ENCODE measurements at places on chromosomes 7 and 10.

GRCh38 chr7:154931906-154932305 is 71.0 kb downstream of the PAXIP1 start:
- DNase-seq: no peak

- DNase-seq: no peak
Measured at GRCh38 chr7:110264288-110264687, 826.6 kb upstream of the LRRN3 start.

GRCh38 chr10:126218778-126219649 is 169.3 kb downstream of the ADAM12 start:
- no peak for DNase-seq

DNA sequence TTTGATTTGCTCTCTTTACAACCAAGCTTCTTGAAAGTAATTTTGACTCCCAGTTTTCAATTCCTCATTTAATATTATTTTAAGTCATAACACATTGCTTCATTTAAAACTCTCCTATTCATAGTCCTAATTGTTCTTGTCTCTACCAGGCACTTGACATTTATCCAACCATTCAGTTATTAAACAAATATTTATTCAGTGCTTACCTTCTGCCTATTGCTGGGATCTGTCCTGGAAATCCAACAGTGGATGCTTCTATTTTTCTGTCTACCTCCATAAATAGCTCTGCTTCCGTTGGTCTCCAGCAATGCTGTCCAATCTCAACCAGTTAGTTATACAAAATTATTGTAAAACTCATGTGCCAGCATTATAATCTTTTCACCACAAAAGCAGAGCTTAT is 615.1 kb downstream of the ZWINT start:
- no peak for DNase-seq

GRCh38 chr7:116212869-116213268 is 2.5 kb downstream of the TES start:
- DNase-seq: no peak

- no peak for DNase-seq
Measured at GRCh38 chr7:26653430-26654399, 210.7 kb downstream of the SKAP2 start.

DNA sequence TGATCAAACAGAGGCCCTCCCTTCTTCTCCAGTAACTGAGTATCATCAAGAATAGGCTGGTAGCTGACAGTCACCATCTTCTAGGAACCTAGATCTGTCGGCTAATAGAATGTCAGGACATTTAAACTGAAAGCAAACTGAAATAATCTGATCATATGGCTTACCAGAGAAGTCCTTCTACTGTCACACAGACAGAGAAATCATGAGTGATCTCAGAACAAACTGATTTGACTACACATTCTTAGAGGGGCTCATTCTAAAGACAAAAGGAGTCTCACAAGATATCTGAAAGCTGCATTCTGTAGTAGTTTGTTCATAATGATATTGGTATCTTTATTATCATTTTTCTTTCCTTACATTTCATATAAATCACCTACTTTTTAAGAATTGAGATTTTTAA is 130.9 kb upstream of the ADCY1 start:
- DNase-seq: no peak

- DNase-seq: no peak
Measured at GRCh38 chr7:158015403-158016179, 572.0 kb downstream of the PTPRN2 start.

DNA sequence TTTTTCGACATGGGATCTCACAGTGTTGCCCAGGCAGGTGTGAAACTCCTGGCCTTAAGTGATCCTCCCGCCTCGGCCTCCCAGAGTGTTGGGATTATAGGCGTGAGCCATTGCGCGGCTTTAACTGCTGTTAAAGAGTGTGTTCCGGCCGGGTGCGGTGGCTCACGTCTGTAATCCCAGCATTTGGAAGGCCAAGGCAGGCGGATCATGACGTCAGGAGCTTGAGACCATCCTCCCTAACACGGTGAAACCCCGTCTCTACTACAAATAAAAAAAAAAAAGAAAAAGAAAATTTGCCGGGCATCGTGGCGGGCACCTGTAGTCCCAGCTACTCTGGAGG is 1.1 kb downstream of the RABGEF1 start:
- DNase-seq: no peak

- no peak for DNase-seq
Measured at GRCh38 chr7:36003343-36003742, 149.7 kb upstream of the EEPD1 start.

DNA sequence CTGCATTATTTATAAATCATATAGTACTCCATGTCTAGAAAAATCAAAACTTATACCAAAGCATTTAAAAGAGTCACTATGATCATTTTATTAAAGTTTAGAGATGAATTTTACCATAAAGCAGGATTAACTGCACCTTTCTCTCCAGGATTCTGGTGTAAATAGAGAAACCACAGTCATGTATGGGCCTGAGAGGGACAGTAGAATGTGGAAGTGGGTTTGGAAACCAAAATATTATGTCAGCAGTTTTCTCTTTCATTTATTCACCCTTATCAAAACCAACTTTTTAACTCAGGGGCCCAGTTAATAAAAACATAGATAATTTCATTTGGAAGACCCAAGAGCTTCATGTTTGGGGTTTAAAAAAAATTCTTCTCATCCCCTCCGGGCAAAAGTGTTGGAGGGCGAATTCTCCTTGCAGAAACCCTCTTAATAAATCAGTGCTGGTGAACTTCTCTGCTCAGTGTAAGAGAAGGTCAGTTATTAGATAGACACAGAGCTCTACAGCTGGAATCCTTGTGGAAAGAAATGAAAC is 266.2 kb downstream of the CREB5 start:
- no peak for DNase-seq

GRCh38 chr10:59393349-59393748 is 31.0 kb upstream of the FAM13C start:
- DNase-seq: no peak

- no peak for DNase-seq
Measured at GRCh38 chr10:92239151-92239599, 51.7 kb downstream of the CPEB3 start.

DNA sequence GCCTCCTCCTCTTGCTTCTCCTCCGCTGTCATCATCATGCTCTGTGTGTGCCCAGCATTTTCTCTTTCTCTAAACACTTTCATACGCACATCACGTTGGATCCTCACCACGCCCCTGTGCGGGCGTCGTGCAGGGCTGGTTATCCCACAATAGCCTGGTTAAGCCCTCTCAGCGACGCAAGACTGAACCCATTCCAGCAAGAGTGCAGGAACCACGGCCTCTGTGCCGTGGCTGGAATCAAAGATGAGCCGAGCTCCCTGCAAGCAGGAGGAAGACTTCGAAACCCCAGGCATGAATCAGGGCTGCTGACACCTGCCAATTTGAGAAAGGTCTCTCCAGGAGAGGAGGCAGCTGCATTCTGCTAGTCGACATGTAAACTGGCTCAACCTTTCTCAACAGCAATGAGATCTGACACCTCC is 74.8 kb upstream of the FOXK1 start:
- DNase-seq: no peak

- no peak for DNase-seq
Measured at GRCh38 chr10:79463578-79464496, 18.4 kb upstream of the ZCCHC24 start.

GRCh38 chr10:70596110-70596798 is 6.3 kb downstream of the PRF1 start:
- DNase-seq: no peak

DNA sequence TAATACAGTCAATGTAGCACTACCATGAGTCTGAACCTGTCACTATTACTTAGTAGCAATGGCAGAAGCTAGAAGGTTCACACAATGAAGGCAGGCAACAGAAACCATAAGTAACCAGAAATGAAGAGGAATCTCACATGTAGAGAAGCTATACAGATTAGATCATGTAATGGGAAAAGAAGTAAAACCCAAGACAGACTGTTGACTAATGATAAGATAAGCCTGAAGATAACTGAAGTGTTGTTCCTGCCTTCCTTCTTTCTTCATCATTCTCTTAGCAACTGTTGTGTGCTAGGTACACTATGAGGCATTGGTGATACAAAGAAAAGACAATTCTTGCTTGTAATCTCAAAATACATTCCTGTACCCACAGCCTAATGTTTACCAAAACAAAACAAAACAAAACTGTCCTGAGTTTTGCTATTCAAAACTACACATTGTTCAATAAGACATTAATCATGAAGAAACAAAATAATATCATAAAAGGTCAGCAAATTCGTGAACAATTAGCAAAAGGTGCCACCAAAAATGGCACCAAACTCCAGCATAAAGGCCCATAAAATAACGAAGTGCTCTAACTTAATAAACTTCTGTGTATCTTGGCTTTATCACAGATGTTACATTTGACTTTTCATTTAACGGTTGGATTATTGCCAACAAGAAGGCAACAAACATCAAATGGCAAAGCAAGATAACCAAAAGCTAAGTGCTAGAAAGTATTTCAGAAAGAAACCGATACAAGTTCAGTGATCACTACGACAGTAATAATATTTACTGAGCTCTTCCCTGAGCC is 27.1 kb downstream of the ZNF800 start:
- DNase-seq: no peak

GRCh38 chr10:72218325-72218724 is 2.2 kb upstream of the ASCC1 start:
- DNase-seq: no peak

GRCh38 chr10:90398566-90398965 is 459.3 kb downstream of the HTR7 start:
- DNase-seq: no peak

DNA sequence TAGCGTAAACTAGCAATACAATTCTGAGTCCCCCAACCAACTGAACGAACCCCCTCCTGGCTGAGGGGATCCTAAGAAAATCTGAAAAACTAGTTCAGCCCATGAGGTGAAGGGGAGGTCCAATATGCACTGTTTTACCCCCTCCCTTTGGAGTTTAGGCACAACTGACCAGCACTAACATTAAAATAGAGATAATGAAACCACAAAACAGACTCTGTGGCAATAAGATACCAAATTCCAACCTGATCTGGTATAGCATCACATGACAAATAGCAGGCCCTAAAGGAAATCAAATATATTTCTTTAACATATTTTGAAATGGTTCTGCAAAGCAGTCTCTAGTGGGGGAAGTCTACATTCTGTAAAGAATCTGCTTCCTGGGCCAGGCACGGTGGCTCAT is 522.5 kb downstream of the TYW1 start:
- no peak for DNase-seq

DNA sequence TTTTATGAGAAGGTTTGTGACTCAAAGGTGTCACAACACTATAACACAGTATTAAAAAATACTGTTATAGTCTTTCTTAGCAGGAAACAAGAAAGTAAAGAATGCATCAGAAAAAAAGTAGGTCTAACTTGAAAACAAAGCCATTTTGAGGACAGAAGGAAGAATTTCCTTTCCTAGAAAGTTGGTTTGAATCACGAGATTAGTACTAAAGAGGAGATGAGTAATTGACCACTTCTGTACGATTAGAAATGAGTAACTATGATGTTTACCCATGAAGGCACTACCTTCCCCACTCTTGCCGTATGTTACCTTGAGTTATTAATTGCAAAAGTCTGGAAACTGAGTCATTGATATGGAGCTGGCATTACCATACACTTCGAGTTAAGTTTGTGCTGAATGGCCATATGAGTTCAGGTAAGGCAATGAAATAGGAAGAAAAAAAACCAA is 65.2 kb downstream of the FAM185A start:
- no peak for DNase-seq

GRCh38 chr7:158123753-158124152 is 463.9 kb downstream of the PTPRN2 start:
- no peak for DNase-seq

GRCh38 chr7:120504386-120504785 is 231.4 kb downstream of the KCND2 start:
- no peak for DNase-seq

DNA sequence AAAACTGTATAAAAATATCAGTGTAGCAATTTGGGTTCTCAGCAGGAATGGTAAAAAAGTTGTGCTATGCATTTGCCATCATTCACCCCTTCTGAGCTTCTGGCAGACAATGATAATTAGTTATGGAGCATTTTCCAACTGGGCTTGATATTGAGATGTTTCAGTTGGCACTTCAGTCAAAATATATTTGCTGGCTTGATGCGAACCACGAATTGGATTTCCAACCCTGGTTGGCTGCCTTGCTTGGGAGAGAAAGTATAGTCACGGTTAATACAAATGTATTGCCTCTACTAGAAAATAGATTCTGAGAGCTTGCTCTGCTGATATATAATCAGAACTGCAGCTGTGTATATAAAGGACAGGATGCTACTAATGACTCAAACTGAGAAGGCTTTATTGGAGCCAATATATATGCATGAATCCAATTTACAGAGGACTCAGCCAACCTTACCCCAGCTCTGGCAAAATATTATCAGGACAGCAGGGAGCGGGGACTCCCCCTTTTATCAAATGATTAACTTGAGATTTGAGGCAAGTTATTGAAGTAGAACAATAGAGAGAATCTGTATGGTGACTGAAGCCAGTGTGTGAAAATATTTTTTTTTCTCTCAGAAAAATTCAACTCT is 219.8 kb upstream of the SMIM30 start:
- no peak for DNase-seq

GRCh38 chr10:44564361-44564760 is 179.5 kb upstream of the CXCL12 start:
- no peak for DNase-seq

GRCh38 chr7:150307129-150307528 is 16.0 kb upstream of the LRRC61 start:
- no peak for DNase-seq

- DNase-seq: no peak
Measured at GRCh38 chr7:90064370-90064769, 89.9 kb upstream of the STEAP1 start.

- DNase-seq: no peak
Measured at GRCh38 chr10:118153287-118153686, 106.5 kb upstream of the RAB11FIP2 start.

DNA sequence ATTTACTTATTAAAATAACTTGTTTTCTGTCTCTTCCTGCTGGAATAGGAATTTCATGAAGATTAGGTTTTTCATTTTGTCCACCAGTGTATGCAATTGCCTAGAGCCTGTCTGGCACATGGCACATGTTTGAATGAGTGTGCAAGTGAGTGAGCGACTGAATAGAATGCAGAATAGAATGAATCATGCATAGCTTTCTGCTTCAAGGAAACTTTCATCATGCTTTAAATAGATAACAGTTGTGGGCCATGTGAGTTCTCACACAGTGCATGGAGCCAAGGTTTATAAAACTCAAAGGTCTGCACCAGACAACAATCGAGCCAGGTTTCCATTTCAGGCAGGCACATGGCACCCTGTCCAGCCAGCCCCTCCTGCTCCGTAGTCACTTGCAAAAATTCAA is 74.2 kb upstream of the HECW1 start:
- no peak for DNase-seq

GRCh38 chr10:79475877-79476276 is 30.5 kb upstream of the ZCCHC24 start:
- DNase-seq: no peak

- no peak for DNase-seq
Measured at GRCh38 chr7:17043012-17043877, 161.5 kb upstream of the AGR3 start.
